Brain (organoid and tissue), 16 donors: ENCODE measurements at places on chromosomes 5 and 9. TPM values are rescaled to one million over a fixed set of nuclear protein-coding genes. Genes with fewer than 3 reads are reported as not detected.

- DNase-seq = no peak
These were observed 278.0 kb downstream of the ADAMTS6 start for GRCh38 chr5:65203746-65204145.

- DNase-seq = no peak
These were observed 53.8 kb upstream of the RXRA start for GRCh38 chr9:134272302-134273023.

GRCh38 chr5:57298985-57299491 lies 125.2 kb downstream of the GPBP1 start:
- DNase-seq = peak; percentile 90

GRCh38 chr5:168648576-168648975 lies 69.4 kb upstream of the PANK3 start:
- DNase-seq = no peak

- DNase-seq = no peak
These were observed 416.5 kb upstream of the TLE4 start for GRCh38 chr9:79155308-79155707.

DNA sequence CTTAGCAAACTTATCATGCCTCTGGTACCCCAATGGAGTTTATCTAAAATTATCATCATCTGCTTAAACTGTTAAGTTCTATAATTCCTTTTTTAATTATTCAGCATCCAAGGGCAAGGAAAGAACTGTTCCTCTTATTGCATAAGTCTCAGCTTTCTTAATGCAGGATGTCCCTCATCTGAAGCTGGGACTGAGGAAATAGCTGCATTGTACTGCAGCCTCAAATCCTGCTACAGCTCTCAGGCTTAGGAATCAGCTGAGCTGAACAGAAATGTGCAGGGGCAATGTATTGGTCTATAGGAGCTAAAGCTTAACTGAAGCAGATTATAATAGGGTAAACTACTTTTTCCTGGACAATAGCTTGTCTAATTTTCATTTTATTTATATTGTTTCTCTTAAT lies 48.0 kb downstream of the HAPLN1 start:
- DNase-seq = no peak

- DNase-seq = no peak
These were observed 157.8 kb upstream of the RASEF start for GRCh38 chr9:83220730-83221129.

Gene SAXO1
- polyA plus RNA-seq = not detected
